ENCODE measurements at places on chromosomes 6 and 20. TPM values are rescaled to one million over a fixed set of nuclear protein-coding genes. Genes with fewer than 3 reads are reported as not detected.

The FAM209B gene
- total RNA-seq = not detected

The ADGB gene
- total RNA-seq = not detected

The AGER gene
- 6.0 TPM for total RNA-seq

The CTSZ gene
- 248 TPM for total RNA-seq

The OR12D3 gene
- total RNA-seq = not detected

The OGFRL1 gene
- total RNA-seq = 2.3 TPM

The FAM83C gene
- not detected for total RNA-seq

The IMPG1 gene
- total RNA-seq = not detected

The COL19A1 gene
- 0.10 TPM for total RNA-seq

The SNX3 gene
- 62.3 TPM for total RNA-seq

The OR2J3 gene
- total RNA-seq = not detected

Measured in left lobe of liver (tissue), 2 donors.